ENCODE measurements at places on chromosomes 16 and 17. TPM values are rescaled to one million over a fixed set of nuclear protein-coding genes. Genes with fewer than 3 reads are reported as not detected.

Gene GPR142
- not detected for total RNA-seq

- no peak overlapping the region for H3K27ac ChIP-seq
- no peaks in the 10 kb centered on the region for H3K36me3 ChIP-seq
- H3K4me1 ChIP-seq, result no peaks in the 10 kb centered on the region
These were observed 10.5 kb downstream of the DBNDD1 start for GRCh38 chr16:90008708-90009145.

DNA sequence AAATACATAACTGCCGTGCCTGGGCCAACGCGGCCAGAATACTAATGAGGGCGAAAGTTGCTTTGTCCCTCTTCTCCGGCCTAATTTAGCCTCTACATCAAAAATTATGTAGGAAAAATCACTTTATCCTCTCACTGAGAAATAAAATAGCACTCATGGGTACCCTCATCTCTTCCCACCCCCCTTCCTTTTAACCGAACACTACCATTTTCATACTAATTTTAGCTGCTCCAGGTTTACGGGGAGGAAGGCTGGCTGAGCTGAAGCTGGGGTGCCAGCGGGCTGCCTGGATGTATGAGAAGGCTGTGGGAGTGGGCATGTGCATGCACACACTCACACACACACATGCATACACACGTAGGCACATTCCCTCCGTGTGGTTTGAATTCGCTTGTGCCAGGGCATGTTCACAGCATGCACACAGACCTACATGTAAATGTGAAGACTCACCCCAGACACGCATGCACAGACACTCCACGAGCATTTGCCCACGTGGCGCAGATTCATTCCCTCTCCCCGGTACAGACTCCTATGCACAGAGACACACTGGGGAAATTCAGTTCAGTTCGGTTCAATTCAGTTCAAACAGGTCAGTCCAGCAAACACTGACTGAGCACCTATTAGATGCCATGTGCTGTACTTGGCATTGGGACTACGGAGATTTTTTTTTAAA lies 145.1 kb downstream of the MRM1 start:
- H3K36me3 ChIP-seq, result no peaks in the 10 kb centered on the region
- no peak overlapping the region for H3K27ac ChIP-seq
- no peaks in the 10 kb centered on the region for H3K27me3 ChIP-seq
- no peak for DNase-seq
- no peak overlapping the region for H3K4me3 ChIP-seq

DNA sequence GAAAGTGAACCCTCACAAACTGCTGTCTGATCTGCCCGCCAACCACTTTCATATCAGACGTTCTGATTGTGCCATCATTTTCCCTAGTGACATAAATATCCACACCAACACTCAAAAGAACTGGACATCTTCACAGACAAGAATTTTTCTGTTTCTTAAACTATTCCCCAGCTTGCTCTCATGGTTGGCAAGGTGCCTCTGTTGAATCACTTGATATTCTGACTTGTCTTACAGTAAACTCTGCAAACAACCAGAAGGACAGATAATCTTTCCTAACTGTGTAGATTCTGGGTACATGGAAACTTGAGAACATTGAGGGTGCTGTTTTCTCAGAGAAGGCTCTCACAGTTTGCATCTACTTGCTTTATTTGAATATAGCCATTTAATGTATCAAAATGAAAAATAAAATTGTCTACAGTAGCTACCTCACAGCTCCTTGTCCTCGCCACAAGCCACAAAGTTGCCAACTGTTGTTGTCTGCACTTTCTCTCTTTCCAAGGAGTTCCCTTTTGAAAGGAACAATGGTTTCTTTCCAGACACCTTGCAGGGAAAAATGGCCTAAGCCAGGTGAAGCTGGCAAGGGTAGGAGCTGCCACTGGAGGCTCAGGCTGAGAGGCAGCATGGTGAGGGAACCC lies 46.0 kb upstream of the ADAMTS18 start:
- no peak overlapping the region for H3K27ac ChIP-seq
- no peaks in the 10 kb centered on the region for H3K36me3 ChIP-seq
- no peak overlapping the region for H3K4me3 ChIP-seq
- no peaks in the 10 kb centered on the region for H3K27me3 ChIP-seq
- no peaks in the 10 kb centered on the region for H3K4me1 ChIP-seq

Gene TBC1D28
- not detected for total RNA-seq

DNA sequence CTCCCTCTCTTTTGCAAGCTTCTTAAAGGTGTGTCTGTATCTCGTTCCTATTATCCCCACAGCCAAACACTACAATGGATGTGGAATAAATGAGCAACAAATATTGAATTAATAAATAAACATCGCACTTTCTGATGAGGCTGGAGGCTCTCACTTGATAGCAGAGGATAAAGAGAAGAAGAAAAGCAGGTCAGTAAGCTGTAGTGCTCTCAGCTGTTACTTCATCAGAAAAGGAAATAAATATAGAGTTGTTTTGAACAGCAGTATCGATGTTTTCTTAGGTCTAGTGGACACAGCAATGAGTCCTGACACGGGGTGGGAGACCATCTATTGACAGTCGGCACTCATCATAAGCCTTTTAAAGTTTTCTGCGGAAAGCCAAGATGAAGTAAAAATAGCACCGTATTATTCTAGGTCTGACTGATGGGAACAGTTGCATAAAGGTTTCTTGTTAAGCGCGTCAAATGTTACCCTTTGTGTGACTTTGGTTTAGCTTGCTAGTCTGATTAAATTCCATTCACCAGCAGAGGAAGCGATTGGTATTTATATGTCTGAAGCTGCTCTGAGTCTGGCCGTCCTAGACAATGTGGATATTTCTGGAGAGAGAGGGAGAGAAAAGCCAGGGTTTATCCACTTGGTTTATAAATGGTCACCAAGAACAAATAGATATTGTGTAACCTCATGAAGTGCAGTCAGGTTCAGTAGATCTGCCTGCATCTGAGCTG lies 646.1 kb downstream of the CDH11 start:
- H3K36me3 ChIP-seq, result no peaks in the 10 kb centered on the region
- no peaks in the 10 kb centered on the region for H3K4me1 ChIP-seq
- H3K27ac ChIP-seq, result no peak overlapping the region
- no peaks in the 10 kb centered on the region for H3K27me3 ChIP-seq
- no peak overlapping the region for H3K4me3 ChIP-seq
- DNase-seq, result no peak

GRCh38 chr17:2416010-2416734 lies 15.3 kb upstream of the MNT start:
- no peak overlapping the region for H3K4me3 ChIP-seq
- peak overlapping the region; percentile 50 for H3K27ac ChIP-seq
- H3K36me3 ChIP-seq, result peaks cover 22% of the 10 kb centered on the region
- peak; percentile 92 for DNase-seq

Gene CDRT15L2
- total RNA-seq, result not detected

GRCh38 chr17:82449131-82449882 lies 1.2 kb downstream of the CYBC1 start:
- H3K27me3 ChIP-seq, result no peaks in the 10 kb centered on the region
- DNase-seq, result peak; percentile 82
- peak overlapping the region; percentile 95 for H3K4me3 ChIP-seq
- no peaks in the 10 kb centered on the region for H3K36me3 ChIP-seq

GRCh38 chr16:4522051-4522581 lies 16.5 kb downstream of the CDIP1 start:
- H3K36me3 ChIP-seq, result no peaks in the 10 kb centered on the region
- H3K27me3 ChIP-seq, result no peaks in the 10 kb centered on the region
- peaks cover 31% of the 10 kb centered on the region for H3K4me1 ChIP-seq
- peak; percentile 68 for DNase-seq
- H3K4me3 ChIP-seq, result no peak overlapping the region

Gene CCL1
- not detected for total RNA-seq

- H3K36me3 ChIP-seq, result no peaks in the 10 kb centered on the region
- H3K27ac ChIP-seq, result no peak overlapping the region
- no peak overlapping the region for H3K4me3 ChIP-seq
- no peak for DNase-seq
These were observed 6.6 kb downstream of the CCL23 start for GRCh38 chr17:36011201-36011600.

DNA sequence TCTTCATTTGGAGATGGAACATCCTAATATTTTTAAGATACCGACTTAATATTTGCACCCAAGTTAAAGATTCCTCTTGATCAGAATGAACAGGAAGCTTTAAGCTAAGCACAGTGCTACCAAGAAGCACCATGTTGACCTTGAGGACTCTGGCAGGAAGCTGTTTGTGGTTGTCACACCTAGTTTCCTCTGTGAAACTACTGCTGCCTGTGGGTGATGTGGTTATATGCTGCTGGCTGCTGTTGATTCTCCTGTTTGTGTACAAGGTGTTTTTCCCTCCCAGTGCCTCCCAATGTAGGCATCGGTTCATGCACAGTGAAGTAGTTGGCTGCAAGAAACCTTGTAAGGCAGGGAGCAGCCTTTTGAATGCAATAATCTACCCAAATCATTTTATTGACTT lies 23.4 kb downstream of the RBL2 start:
- no peaks in the 10 kb centered on the region for H3K4me1 ChIP-seq
- H3K27me3 ChIP-seq, result no peaks in the 10 kb centered on the region
- H3K27ac ChIP-seq, result no peak overlapping the region
- DNase-seq, result no peak

Gene CIAPIN1
- total RNA-seq, result 70.3 TPM

DNA sequence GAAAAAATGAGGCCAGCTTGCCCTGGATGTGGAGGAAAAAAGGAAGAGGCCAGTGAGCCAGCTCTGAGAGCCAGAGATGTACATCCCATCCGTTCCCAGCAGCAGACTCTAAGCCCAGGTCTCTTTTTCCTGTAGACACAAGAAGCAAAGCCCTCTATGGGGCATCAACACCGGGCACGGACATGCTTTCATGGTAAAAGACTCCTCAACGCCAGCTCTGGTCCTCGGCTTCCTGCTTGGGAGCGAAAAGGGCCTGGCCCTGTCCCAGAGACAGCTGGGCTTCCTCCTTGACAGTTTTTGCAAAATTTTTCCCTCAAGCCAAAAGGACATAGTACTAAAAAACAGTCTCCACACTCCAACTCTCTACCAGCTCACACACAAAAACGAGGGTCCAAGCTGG lies 27.1 kb downstream of the PELP1 start:
- no peak overlapping the region for H3K4me3 ChIP-seq
- no peaks in the 10 kb centered on the region for H3K4me1 ChIP-seq
- H3K27me3 ChIP-seq, result no peaks in the 10 kb centered on the region
- no peak for DNase-seq
- H3K27ac ChIP-seq, result no peak overlapping the region
- H3K36me3 ChIP-seq, result peaks cover 34% of the 10 kb centered on the region

- no peaks in the 10 kb centered on the region for H3K4me1 ChIP-seq
- no peaks in the 10 kb centered on the region for H3K36me3 ChIP-seq
- H3K4me3 ChIP-seq, result no peak overlapping the region
- H3K27me3 ChIP-seq, result no peaks in the 10 kb centered on the region
- DNase-seq, result no peak
These were observed 376.1 kb upstream of the RBFOX1 start for GRCh38 chr16:6956511-6956910.

Gene MMP25
- total RNA-seq, result 18.8 TPM

Gene ARL4D
- 8.7 TPM for total RNA-seq

GRCh38 chr16:8436931-8437330 lies 153.4 kb downstream of the TMEM114 start:
- no peak overlapping the region for H3K27ac ChIP-seq
- no peak for DNase-seq
- H3K4me3 ChIP-seq, result no peak overlapping the region
- H3K27me3 ChIP-seq, result no peaks in the 10 kb centered on the region

DNA sequence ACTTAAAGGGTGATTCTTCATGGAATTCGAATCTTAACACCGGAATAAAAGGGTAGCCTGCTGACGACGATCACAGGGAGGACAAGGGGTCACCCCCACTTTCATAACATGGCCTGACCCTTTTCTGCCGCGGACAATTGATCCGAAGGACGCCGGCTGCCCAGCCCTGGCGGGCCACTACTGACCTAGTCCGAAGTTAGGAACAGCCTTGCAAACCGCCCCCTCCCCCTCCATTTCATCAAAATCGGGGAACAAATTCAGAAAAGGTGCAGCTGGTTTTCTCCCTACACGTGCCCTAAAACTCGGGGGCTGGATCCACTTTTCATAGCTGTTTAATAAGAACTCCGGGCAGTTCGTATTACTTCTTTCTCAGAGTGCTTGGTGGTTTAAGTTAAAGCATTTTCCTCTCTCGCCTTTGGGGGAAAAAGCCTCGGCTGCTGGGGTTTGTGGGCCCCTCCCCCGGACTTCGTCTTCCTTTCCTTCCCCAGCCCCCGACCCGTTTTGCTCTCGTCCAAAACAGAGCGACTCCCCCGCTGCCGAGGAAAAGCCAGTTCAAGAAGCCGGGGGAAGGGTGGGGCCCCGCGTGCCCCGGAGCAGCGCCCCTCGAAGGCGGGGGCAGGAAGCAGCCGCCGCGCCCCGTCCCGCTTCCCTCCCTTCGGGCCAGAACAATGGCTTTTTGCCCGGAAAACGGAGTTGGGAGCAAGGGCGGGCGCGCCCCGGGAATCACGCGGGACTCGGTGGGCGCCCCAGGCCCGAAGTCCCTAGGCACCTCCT lies 641 bp upstream of the CBX2 start:
- H3K4me3 ChIP-seq, result peak overlapping the region; percentile 54
- DNase-seq, result peak; percentile 87
- peaks cover 23% of the 10 kb centered on the region for H3K4me1 ChIP-seq
- peak overlapping the region; percentile 83 for H3K27ac ChIP-seq

DNA sequence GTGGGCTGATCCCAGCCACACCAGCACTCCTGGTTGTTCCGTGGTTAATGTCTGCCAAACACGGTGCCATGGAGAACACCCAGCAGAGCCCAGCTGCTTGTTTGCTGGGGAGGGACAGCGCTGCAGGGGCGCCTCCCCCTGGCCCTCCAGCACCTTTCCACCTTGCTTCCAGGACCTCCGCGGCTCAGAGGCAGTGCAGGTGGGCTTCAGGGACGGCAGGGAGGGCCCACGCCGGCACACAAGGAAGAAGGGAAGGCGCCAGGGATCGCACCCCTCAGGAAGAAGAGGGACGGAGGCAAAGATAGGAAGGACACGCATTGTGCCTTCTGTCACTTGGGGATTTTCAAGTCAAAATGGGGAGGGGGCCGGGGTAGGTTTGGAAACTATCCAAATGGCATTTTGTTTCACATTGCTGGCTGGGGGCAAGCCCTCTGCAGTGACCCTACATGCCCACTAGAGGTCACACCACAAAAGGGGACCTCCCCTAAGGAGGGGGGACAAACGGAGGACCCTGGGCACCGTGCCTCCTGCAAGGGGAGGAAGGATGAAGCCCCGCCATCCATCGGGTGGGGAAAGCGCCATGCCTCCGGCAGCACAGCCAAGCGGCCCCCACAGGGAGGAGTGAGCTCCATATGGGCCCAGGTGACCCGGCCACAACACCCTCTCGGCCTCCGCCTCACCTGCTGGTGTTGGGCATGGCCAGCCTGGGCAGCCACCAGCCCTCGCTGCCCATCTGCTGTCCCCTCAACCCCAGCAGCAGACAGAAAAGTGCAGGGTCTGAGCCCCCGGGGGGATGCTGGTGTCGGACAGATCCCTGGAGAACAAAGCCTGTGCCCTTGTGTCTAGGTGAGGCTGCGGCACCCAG lies 7.5 kb upstream of the C16orf95 start:
- H3K36me3 ChIP-seq, result no peaks in the 10 kb centered on the region
- no peaks in the 10 kb centered on the region for H3K27me3 ChIP-seq
- DNase-seq, result peak; percentile 81
- no peak overlapping the region for H3K27ac ChIP-seq

Measured in GM23338 (cell line).